ENCODE measurements at places on chromosomes 4 and X.
A peak's percentile ranks its signal among the peaks of the same experiment; 100 is the strongest.

DNA sequence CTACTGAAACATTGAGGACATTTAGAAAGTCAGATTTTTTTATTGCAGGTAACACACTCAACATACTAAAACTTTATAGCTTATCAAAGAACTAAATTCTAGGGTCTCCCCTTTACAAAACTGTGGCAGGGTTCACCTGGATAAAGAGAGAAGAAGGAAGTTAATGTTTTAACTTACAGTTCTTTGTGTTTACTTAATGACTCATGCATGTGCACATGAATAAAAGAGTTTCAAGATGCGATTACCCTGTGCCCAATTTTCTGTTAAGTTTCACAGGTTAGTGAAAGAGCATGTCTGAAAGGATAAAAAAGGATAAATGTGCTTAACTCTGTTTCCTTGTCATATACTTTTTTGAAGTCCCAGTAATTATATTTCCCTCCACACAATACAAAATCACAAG lies 16.8 kb downstream of the DCAF8L1 start:
- no peak for DNase-seq

DNA sequence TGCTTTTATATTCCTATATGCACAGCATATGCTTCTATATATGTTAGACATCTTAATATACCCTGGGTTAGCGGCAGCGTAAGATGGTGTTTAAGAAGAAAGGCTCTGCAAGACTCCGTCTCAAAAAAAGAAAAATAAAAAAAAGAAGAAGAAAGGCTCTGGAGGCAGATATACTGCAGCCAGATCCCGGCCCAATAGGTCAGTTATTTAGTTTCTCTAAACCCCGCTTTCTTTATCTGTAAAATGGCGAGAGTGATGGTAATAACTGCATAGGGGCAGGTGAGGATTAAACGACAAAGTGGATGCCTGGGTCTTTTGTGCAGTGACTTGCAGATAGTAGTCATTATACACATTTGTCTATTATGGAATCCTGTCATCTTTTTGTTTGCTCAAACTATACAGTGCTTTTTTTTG lies 115.2 kb downstream of the NAA11 start:
- DNase-seq: no peak

GRCh38 chr4:15194520-15194919 lies 192.2 kb downstream of the CPEB2 start:
- no peak for DNase-seq

DNA sequence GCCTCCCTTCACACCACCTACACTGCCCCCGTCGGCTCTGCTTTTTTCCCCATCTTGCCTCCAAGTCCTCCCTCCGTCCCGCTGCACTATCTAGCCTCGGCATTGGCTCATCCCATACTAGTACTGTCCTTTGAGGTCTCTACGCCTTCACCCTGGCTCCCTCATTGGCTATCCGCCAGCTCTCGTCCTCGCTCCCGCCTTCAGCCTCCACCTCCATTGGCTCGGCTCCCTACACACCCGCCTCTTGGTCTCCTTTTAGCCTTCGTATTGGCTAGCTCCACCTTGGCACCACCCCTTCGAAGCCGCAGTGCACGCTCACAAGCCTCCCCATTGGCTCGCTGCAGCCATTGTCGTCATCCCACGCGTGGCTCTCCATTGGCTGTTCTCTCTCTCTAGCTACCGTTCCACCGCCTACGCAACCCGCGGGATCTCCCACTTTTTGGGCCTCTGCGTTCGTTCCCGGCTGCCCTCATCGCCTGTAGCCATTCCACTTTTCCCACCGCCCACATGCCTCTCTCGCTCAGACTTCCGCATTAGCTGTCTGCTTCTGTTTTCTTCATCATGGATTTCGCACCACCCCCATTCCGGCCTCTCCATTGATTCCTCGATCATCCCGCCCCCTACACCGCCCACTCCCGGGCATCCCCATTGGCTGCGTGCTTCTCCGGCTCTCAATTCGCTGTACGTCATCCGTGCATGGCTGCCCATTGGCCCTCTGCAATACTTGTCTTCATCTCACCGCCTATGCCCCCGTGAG lies 405 bp upstream of the PPP1R3F start:
- peak; percentile 89 for DNase-seq

- DNase-seq: no peak
Observed at GRCh38 chr4:48570646-48571220, 80.7 kb downstream of the ZAR1 start.

DNA sequence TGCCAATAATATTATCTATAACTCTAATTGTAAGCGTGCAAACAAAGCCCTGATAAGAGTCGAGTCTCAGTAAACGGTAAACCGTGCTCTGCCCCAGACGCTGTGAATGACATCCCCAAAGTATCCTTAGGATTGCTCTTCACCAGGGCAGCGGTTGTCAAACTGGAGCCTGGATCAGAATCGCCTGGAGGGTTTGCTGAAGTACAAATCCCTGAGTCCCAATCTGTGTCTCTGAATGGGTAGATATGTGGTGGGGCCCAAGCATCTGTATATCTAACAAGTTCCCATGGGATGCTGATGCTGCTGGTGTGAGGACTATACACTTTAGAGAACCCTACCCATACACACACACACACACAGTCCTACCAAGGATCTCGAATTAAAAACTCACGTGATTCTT lies 813 bp upstream of the APBB2 start:
- no peak for DNase-seq

DNA sequence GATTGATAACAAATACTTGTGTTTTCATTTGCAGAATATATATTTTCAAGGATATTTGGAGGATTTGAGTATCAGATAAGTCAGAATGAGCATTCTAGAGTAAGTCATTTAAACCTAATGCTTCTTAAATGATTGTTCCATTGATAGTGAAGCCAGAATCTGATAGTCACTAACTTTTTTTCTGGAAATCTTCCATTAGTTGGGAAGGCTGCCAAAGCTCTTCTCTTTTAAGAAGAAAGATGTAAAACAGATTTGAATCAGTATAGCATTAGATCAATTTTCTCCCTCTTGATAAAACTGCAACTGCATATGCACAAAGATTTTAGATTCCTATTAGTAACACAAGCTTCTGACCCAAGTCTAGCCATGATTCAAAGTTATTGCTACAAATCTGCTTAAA lies 256.7 kb downstream of the SPOCK3 start:
- DNase-seq: no peak

- no peak for DNase-seq
Observed at GRCh38 chr4:95591278-95591677, 42.5 kb upstream of the UNC5C start.

DNA sequence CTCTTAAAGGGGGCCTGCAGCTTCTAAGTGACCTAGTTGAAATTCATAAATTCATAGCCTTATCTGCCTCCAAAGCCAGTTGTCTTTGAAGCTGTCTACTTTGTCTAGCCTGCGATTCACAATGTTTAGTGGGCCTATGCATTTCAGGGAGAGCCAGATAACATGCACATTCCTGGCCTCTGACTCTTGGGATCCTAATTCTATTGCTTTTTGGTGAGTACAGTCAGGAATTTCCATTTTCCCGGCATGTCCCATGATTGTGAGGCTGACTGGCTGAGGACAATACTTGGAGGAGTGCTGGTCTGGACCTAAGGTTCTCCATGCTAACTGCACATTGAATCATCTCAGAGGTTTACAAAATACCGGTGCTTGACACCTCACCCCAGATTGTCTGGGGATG lies 155.0 kb downstream of the MSL3 start:
- no peak for DNase-seq

DNA sequence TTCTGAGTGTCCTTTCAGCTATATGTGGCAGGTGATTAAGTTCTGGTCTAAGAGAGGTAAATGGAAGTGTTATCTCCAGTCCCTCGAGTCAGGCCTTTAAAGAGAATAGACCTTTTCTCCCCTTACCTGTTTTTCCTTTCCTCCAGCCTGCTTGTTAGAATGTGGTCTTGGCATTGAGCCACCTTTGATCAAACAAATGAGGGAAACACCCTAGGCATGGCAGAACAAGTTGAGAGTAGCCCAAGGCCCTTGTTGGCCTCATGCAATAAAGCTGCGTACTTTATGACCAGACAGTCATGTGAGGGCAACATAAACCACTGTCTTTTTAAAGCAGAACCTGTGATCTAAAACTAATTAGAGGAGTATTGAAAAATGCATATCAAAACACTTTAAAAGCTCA lies 13.2 kb upstream of the IL13RA2 start:
- DNase-seq: no peak

GRCh38 chr4:138389976-138390685 lies 148.0 kb upstream of the SLC7A11 start:
- DNase-seq: no peak

DNA sequence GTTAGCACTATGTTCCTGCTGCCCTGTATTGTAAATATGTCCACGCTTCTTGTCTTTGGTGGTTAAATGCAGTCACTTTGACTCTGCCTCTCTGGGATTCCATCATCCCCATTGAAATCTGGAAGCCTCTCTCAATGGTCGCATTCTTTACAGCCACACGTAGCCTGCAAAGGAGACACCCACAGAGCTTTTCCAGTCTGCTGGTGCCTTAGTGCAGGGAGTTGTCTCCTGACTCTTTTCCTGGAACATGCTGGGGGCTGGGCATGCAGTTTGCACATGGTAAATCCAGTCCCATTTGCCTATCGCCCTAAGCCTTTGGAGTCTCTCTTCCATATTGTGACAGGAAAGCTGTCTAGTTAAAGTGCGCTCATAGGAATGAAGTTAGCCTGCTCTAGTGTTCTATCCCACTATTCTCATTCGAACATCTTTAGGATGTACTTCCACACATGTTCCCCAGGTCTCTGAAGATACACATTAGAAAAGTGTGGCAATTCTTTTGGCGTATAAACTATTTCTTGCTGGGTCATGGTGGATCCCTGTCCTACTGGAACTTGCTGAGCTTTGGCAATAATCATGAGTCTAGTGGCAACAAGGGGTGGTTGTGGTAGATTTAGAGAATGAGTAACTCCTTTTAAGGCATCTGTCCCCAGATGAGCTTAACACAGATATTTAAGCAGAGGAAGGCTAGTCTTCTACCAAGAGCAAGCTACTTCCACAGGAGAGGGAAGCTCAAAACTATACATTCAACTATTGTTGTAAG lies 33.7 kb downstream of the COQ2 start:
- no peak for DNase-seq

GRCh38 chrX:136652822-136653723 lies 5.1 kb downstream of the CD40LG start:
- no peak for DNase-seq

- no peak for DNase-seq
Observed at GRCh38 chr4:8296491-8296890, 26.9 kb downstream of the HTRA3 start.

GRCh38 chrX:55815546-55815945 lies 98.0 kb downstream of the RRAGB start:
- DNase-seq: no peak

GRCh38 chr4:64405761-64406160 lies 3.5 kb downstream of the TECRL start:
- no peak for DNase-seq

DNA sequence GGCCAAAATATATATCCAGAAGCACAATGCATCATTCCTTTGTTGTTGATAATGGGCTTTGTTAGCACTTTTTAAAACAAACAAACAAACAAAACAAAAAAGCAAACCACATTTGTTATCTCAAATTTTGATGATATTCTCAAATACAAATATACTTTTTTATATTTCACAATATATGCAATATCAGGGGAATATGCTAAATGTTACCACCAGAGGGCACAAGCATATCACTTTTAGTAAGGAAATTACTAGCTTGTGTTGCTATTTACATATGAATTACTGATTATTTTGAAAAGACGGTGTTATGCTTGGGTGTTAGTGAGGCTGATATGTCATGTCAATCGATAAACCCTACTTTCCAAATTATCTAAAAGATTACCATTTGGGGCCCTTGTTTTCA lies 29.1 kb downstream of the RIPPLY1 start:
- DNase-seq: no peak

- DNase-seq: peak; percentile 70
Observed at GRCh38 chr4:13546941-13547484, 2.7 kb upstream of the NKX3-2 start.

DNA sequence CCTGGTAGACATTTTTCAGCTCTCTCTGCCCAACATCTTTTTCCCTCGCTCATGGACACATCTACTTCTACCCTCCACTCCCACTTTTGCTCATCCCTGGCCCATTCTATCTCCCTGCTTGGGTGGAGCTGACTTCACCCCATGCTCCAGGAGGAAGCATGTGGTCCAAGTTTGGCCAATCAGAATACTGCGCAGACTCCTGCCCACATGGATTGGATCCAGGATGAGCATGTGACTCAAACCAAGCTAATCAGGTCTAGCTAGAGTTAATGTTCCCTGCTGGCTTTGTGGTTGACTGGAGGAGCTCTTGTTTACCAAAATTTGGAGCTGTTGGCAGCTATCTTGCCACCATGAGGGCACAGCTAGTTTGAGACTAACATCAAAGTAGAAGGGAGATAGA lies 22.7 kb downstream of the SMIM20 start:
- no peak for DNase-seq

DNA sequence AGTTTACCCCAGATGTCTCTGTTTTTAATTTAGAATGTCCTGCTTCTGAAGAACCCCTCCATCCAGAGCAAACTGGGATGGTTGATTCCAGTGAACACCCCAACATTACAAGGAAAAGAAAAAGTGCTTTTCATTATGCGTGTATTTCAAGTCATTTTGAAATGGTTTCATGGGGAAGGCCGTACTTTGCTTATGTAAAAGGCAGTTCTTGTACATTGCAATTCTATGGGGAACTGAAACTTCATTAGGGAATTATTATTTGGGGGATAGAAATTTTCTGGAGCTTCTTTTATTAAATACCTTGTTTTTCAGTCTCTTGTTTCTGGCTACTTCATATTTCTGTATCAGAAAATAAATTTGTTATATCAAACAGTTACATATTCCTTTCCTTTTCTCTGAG lies 96.9 kb upstream of the ZNF518B start:
- DNase-seq: no peak

DNA sequence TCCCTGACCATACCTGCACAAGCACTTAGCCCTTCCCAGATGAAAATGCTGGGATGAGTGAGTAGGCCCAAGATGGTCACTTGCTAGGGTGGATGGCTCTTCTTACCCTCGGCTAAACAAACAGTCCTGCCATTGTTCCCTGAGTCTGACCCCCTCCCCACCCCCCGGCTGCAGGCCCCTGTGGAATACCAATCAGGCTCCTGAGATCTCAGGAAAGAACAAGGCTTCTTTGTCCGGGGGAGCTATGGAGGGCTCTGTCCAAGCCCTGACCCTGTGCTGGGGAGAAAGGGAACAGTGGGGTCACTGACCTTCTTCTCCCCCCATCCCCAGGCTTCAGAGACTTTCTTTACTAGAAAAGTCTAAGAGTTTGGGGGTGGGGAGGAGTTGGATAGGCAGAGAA lies 6.0 kb downstream of the PLP1 start:
- no peak for DNase-seq

GRCh38 chrX:66833426-66833825 lies 194.5 kb upstream of the EDA2R start:
- DNase-seq: no peak

GRCh38 chr4:10050261-10050661 lies 29.0 kb upstream of the SLC2A9 start:
- DNase-seq: no peak

GRCh38 chr4:119027811-119028210 lies 107.8 kb upstream of the MYOZ2 start:
- DNase-seq: no peak

All from WTC11 (cell line).